ENCODE measurements at places on chromosomes 4 and X.

DNA sequence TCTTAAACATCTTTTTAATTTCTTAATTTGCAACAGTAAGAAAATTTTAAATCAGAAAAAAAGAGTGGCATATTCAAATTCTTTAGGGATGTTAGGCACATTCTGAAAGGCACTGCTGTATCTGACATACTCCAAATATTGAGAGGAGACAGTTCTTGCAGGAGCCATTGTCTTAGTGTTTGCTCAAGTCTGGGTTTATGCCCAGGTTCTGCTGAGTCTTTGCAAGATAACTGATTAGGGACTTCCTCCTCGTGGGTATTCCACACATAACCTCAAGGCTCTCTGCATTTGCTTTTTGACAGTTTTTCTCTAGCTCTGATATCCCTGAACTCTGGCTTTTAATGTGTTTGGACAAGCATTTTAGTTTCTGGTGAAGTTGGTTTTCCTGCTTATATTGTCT lies 52.6 kb downstream of the RPS3A start:
- ATAC-seq = peak; percentile 55

GRCh38 chr4:1883583-1883982 lies 12.4 kb downstream of the NSD2 start:
- no peak for ATAC-seq

GRCh38 chr4:78618436-78618835 lies 66.9 kb downstream of the ANXA3 start:
- no peak for ATAC-seq

- ATAC-seq = no peak
Observed at GRCh38 chr4:38577462-38577861, 86.5 kb upstream of the KLF3 start.

DNA sequence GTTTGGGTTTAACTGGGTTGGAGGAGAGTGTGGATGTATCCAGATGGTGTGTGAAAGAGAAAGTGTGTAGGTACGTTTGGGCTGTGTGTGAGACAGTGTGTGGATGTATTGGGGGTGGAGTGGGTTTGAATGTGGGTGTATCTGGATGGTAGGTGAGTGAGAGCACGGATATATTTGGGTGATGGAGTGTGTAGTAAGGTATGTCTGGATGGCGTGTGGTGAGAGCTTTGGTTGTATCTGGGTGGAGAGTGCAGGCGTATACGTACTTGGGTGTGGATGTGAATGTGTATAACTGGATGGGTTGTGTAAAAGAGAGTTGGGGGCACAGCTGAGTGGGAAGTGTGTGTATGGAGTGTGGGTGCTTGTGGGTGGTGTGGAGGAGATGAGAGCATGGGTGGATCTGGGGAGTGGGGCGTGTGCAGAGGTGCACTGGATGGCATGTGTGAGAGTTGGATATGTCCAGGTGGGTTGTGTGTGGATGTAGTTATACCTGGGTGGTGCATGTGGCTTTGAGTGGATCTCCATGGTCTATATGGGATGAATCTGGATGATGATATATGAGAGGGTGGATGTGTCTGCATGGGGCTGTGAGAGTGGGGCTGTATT lies 6.8 kb downstream of the GPR173 start:
- ATAC-seq = no peak

DNA sequence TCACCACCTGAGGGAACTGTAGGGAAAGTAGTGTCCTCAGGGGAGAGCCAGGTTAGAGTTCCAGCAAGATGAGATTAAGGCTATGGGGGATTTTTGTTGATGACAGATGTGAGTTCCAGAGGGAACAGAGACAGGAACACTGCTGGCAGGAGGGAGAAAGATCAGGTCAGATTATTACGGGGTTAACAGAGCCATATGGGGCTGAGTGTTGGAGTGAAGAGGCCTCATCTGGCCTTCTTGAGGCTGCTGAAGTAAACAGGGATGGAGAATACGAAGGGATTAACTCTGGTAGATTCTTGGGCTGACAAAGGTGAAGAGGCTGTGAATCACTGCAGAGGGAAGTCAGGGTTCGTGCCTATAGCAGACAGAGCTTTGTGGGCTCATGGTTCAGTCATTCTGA lies 47.9 kb upstream of the POU4F2 start:
- ATAC-seq = no peak

DNA sequence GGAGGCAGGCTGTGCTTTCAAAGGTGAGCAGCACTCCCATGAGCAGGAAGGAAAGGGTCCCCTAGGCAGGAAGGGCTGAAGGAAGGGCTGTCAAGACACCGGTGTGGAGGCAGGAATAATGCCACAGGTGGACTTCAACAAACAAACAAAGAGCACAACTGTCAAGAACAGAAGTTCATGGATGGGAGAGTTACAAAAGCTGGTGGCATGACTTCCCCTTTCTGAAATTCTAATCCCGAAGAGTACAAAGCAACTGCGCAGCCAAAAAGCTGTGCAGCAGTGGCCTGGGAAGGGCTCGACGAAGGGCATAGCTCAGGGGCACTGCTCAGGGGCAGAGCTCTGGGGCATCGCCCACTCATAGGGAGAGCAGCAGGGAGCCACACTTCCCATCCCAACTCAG lies 582.3 kb upstream of the DIPK2B start:
- no peak for ATAC-seq
